ENCODE measurements at places on chromosomes 3 and 15.
A peak's percentile ranks its signal among the peaks of the same experiment; 100 is the strongest.

GRCh38 chr3:195385526-195385925 lies 57.3 kb downstream of the ACAP2 start:
- peak; percentile 3 for DNase-seq

DNA sequence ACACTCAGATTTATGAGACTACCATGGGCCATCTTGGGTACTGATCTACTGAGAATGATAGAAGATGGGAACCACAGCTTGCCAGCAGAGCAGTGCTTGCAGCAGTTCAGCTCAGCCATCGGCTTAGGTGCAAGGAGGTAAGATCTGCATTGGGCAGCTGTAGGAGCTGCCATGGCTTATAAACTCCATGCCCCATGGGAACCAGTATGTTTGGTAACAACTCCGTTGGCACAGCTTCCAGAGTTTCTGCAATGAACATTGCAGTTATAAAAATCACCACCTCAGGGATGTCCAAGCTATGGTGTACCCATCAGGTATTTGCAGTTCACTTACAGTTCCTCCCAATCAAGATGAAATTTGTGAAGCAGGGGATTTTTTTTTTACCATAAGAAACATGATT lies 299.1 kb upstream of the ROPN1 start:
- DNase-seq, result no peak

DNA sequence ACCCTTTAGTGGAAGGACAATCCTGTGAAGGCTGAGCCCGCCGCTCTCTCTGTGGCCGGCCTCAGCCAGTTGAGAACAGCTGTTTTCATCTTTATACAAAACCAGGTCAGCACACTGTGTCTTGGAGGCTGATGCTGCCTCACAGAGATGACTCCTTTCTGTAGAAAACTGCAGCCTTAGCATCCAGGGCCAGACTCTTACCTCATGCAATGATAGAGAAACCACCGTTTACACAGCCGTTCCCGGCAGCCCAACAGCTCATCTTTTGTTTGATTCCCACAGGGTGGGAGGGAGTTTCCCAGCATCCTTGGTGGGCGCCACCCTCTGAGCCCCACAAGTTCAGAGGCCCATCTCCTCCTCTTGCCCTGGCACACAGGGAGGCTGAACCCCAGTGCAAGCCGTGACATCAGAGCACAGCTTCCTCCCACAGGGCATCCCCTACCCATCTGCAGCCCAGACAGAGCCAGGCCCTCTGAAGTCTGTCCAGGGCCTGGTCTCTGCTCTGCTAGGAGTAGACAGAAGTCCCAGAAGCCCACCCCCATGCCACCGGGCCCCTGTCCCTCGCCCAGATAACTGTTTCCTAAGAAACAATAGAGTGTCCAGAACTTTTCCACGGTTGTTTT lies 105.0 kb downstream of the LRRK1 start:
- no peak for DNase-seq

DNA sequence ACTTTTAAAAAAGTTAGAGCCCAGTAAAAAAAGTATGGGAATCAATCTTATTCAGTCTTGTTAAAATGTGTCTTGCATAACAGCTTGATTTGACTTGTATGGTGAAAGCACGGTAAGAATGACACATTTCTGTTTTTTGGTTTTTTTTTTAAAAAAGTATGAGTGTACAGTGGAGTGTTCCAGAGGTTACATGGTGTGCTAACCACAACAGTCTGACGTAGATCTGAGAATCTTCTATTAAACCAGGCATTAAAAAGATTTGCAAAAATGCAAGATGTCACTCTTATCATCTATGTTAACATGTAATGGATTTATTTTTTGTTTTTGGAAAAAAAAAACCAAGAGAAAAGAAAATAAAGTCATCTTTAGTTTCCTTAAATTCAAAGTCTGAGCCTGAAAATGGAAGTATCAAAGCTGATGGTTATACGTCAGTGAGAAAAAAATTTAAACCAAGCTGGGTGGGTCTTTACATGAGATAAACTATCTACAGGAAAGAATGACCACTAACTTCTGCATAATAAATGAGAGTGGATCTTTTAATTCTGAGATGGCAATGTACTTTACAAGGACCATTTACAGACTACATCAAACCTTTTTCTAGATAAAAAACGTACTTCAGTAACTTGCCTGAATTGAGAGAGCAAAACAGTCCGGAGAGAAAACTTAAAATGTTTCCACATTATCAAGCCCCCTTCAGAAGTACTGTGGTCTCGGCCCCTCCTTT lies 1.6 kb downstream of the GABPB1 start:
- DNase-seq, result no peak

GRCh38 chr3:150083655-150084042 lies 113.0 kb upstream of the PFN2 start:
- no peak for DNase-seq

GRCh38 chr3:124227150-124227630 lies 235.3 kb upstream of the ROPN1 start:
- DNase-seq, result no peak

DNA sequence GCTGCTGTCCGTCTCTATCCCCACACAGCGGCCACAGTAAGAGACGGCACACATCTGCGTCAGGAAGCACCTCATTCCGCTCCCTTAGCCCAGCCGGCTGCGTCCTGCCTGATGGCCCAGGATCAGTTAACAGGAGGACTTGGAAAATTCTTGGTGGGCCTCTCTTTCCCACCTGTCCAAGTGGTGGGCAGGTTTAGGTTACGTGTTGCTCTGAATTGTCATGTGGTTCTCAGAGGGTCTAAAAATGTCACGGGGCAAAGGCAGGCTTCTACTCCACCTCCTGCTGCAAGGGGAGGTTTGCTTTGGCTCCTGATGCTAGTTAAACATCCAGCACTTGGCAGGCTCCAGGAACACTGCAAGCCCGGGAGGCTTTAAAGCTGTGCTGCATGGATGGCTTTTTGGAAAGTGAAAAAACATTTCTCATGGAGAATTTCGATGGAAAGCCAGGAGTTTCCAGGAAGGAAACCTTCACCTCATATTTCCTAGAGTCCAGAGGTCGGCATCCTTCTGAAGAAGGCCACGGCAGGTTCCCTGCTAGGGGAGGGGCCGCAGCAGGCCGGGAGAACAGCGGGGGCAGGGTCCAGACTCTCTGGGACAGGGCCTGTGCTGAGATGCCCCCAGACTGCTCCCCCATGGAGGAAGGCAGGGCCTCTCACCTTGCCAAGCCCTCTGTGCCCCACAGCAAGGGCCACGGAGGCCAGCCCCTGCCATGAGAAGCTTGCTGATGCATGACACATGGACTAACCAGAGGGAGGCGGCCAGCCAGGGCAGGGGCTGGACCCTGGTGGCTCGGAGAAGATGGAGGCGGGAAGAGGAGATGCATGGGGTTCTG lies 10.8 kb downstream of the CTSH start:
- DNase-seq, result no peak

- no peak for DNase-seq
These were observed 78.5 kb upstream of the RBMS3 start for GRCh38 chr3:29202378-29202777.

DNA sequence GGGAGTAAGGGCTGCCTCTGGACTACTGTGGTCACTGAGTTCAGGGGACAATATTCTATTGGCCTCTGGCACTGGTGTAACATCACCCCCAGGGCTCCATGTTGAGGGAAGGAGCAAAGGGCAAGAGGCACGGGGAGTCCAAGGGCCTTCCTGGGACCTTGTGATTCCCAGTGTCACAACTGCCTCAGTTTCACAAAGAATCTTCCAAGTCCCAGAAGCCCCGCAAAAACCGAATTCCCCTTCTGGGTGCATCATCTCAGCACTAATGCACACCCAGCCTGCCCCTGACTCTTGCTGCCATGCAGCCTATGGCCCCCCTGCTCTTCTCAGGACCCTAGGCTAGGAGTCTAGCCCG lies 5.5 kb downstream of the AMOTL2 start:
- no peak for DNase-seq

GRCh38 chr3:113773381-113773780 lies 26.5 kb downstream of the ATP6V1A start:
- DNase-seq, result no peak

DNA sequence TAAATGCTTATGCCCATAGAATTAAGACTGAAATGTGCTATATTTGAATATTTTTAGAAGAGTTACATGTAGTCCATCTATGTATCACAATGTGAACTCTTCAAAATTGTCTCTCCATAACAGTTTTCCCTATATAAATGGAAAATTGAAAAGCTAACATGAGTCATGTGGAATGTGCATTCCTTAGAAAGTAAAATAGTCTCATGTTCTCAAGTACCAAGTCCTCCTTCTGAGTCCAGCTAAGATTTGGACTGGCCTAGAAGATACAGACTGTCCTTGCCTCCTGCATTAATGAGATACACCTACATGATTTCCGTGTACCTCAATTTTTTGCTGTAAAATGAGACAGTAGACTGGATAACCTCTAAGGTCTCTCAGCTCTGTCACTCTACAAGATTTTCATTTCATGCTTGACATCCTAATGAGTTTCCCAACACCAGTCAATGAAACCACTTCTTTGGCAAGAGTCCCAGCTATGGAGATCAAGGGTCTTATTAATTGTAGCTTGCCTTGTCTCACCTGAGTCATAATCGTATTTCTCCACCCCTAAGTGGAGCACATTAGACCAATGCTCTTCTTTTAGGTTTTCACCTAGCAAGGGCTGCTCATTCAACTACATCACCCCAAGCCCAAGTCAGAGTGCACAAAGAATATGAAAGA lies 350.6 kb upstream of the IL12A start:
- no peak for DNase-seq

- DNase-seq, result no peak
These were observed 96.6 kb upstream of the LRIG1 start for GRCh38 chr3:66597308-66597863.

- DNase-seq, result no peak
These were observed 168.8 kb upstream of the CNTN4 start for GRCh38 chr3:1929788-1930414.

DNA sequence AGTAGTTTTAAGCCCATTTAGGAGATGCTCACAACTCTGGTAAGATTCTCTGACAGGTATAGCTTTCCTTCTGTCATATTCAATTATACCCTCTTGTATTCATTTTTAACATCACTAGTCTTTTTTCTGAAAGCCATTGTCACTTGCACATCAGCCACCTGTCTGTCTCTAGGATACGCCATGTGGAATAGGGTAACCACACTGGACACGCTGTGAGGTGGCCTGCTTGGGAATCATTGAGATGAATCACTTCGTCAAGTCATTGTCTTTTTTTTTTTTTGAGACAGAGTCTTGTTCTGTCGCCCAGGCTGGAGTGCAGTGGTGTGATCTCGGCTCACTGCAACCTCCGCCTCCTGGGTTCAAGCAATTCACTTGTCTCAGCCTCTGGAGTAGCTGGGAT lies 7.4 kb downstream of the TM6SF1 start:
- no peak for DNase-seq

- no peak for DNase-seq
These were observed 20.6 kb downstream of the RBMS3 start for GRCh38 chr3:29301332-29302019.

DNA sequence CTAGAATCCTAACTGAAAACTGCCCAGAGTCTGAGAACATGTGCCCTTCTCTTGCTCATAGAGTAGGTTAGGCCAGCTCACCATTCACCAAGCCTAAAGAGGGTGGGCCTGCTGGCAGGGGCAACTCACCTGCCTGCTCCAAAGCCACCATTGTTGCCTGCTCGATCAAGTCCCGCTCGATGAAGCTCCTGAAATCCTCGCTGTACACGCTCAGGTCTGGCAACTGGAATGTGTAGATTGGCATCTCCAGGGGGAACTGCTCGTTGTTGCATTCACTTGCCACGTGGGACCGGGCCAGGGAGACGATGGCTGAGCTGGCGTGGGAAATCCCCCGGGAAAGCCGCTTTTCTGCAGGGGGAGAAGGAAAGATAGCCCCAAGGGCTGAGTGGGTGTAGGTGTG lies 232.2 kb downstream of the KLF13 start:
- no peak for DNase-seq

GRCh38 chr3:179333084-179333483 lies 10.3 kb downstream of the ZNF639 start:
- DNase-seq, result no peak

DNA sequence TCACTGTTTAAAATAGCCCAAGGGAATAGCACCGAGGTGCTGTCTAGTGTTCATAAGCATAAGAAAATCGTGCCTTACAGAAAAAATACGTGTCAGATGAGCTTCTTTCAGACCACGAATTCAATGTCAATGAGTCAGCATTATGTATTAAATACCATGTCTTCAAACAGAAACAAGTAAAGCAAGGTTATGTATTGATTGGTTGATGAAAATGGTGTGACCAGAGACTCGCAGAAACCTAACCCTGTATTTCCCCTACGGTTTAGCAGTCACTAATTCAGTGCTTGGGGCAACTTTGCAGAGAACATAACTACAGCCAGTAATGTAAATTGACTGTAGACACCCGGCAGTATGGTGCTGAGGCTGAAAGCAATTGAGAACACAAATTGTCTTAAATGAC lies 307.7 kb downstream of the IL5RA start:
- DNase-seq, result no peak

- no peak for DNase-seq
These were observed 9.9 kb upstream of the GP9 start for GRCh38 chr3:129050556-129051295.

DNA sequence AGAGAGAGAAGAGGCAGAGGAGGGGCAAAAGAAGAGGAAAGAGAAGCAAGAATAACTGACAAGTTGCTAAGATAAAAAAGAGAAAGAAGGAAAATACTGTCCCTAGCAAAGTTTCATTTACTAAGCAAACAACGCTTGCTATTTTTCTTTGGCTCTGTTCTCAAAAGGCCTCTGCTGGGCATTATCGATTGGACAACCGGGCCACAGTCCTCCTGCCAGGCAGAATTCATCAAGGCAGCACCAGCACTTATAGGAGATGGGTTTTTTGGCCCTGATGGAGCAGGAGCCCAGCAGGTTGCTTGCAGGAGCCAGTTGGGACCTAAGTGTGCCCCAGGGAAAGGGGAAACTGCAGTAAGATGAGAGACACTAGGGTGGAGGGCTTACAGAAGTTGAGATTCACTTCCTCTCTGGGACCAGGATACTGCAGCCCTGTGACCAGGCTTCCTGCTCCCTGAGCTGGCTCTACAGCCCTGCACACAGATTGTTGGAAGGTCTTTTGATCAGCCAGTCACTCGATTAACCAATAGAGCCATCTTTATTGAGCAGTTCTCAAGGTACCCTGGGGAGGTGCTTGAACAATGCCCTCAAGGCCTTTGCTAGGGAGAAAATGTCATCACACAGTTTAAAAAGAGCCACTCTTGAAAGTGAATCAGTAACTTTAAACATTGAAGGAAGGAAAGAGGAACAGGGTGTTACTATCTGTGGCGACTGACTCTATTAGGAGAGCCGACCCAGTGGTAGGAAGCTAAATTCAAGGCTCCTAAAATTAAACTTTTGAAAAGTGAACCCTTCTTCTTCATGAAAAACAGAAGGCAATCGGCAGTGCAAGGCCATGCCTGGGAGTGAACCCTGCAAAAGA lies 28.8 kb upstream of the GLCE start:
- no peak for DNase-seq

GRCh38 chr3:107620534-107620933 lies 97.8 kb downstream of the BBX start:
- no peak for DNase-seq
